Stimulated activated CD8-positive, alpha-beta memory T cell treated with anti-CD3 and anti-CD28 coated beads, Interleukin-7, amount 100 ng/mL, for 24 hours (primary cell): ENCODE measurements at places on chromosomes 5 and 9.

DNA sequence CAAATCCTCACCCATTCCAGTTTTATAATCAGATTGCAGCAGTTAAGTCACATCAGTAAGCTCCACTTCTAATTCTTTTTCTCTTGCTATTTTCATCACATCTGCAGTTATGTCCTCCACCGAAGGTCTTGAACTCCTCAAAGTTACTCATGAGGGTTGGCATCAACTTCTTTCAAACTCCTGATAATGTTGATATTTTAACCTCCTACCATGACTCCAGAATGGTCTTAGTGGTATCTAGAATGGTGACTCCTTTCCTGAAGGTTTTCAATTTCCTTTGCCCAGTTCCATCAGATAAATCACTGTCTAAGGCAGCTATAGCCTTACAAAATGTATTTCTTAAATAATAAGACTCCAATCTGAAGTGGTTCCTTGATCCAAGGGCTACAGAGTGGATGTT is 53.8 kb upstream of the EDIL3 start:
- no peak for DNase-seq

DNA sequence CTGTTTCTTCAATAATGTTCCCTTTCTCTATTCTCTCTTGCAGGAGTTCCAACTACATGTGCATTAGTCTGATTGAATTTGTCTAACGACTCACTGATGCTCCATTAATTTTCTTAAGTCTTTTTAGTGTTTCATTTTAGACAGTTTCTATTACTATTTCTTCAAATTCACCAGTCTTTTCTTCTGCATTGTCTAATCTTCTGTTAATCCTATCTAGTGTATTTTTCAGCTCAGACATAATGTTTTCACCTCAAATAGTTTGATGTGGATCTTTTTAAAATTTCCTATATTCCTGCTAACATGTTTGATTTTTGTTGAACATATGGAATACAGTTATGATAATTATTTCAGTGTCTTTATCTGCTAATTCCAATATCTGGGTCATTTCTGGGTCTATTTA is 21.7 kb upstream of the BICD2 start:
- no peak for DNase-seq

DNA sequence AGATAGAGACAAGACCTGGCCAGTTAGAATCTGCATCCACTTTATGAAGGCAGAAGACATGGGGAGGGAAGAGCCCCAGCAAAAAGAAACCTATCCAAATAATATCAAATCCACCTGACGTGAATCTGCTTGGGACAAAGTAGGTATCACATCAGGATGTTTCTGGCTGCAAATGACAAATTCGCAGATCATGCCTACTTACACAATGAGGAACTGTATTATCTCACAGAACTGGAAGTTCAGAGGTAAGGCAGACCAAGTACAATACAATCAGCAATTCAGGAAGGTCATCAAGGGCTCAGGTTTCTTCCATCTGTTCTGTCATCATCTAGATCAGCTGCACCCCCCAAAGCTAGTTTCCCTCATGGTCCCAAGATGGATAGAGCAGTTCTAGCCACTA is 13.2 kb upstream of the NR4A3 start:
- DNase-seq = no peak

DNA sequence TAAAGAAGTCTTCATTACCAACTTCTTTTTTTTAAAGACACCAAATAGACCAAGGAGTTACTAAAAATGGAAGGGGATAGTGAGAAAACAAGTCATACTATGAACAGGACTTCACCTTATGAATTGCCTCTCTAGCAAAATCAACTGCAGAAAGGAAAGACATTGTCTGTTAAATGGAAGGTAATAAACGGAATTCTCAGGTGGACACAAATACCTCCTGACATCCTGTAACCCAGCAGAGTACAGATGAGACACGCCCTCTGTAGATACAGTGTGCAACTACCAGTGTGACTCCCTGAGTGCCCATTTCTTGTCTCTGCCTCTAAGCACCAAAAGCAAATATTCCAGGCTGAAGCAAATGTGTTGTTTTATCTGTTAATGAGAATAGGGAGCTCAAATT is 12.2 kb upstream of the PLPP1 start:
- no peak for DNase-seq

GRCh38 chr5:170057311-170057710 is 48.4 kb upstream of the FOXI1 start:
- no peak for DNase-seq

- no peak for DNase-seq
These were observed 220.0 kb downstream of the SNCAIP start for GRCh38 chr5:122532035-122532434.

DNA sequence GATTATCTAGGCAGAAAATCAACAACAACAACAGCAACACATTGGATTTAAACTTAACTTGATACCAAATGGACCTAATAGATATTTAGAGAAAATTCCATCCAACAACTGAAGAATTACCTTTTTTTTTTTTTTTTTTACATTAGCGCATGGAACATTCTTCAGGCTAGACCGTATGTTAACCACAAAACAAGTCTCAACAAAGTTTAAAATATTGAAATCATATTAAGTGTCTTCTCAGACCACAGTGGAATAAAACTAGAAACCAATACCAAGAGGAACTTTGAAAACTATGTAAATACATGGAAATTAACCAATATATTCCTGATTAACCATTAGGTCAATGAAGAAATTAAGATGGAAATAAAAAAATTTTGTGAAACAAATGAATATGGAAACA is 315.8 kb downstream of the CSNK1G3 start:
- no peak for DNase-seq

- no peak for DNase-seq
These were observed 380.2 kb upstream of the ZNF462 start for GRCh38 chr9:106482733-106483132.

GRCh38 chr9:105254226-105254625 is 9.8 kb downstream of the SLC44A1 start:
- DNase-seq = no peak

- no peak for DNase-seq
These were observed 393.0 kb downstream of the TMEM167A start for GRCh38 chr5:82684165-82684564.

DNA sequence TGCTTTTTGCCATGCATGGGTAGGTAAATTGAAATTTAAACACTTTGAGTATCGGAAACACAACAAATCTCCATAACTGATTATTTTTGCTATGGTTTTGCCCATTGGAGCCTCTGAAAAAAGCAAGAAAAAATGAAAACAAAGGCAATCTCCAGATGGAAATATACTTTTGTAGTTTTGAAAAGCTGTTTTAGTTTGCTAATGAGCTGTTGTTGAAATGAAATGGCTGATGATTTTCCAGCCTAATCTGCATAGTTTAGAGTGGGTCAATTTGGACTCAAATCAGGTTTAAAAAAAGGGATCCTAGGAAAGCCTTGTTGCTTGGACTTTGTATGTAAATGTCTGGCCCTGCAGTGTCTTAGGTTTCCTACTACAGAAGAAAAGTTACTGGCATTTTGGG is 285.8 kb downstream of the CAAP1 start:
- DNase-seq = no peak

DNA sequence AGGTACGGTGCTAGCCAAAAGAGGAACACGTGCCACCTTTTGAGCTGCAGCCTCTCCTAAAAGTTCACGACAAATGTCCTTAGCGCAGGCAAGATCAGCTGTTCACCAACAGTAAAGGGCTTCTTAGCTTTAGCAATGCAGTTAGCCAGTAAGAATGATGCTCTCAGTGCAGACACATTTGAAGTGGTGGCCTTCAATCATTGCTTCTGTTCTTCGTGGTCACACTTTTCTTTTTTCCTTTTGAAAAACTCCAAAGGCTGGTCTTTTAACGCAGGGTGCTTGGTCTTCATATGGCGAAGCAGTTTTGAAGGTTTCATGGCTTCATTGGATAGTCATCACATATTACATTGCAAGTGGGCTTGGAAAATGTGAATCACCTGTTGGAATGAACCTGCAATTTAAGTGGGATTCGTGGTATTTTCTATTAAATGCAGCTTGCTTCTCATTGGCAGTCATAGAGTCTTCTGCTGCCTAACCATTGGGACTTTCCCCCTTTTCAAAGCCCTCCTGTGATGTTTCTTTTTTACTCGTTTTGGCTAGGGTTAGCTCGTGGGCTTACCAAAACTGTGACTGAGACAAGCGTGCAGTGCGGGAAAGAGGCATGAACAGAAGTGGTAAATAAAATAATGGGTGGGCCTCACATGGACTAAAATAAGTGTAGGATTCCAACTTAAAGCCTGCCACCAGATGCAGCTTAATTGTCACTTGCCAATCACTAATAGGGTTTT is 100.9 kb downstream of the MRPL36 start:
- DNase-seq = no peak

- DNase-seq = no peak
These were observed 79.1 kb upstream of the GPR151 start for GRCh38 chr5:146595088-146595487.

DNA sequence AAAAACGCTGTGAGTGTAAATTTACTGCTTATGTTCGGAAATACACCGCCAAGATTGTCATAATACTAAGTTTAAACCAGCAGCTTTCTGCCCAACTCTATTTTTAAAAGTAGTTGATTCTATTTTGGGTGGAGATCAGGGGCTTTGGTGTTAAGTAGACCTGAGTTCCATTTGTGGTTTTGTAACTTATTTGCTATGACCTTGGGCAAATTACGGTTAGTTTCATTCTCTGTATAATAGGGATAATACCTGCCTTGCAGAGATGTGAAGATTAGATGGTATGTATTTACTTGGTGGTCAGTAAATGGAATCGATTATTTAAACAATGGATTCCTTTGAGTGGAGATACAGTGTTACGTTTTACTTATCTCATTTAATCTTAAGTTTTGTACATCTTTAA is 1.6 kb downstream of the RAD23B start:
- no peak for DNase-seq

GRCh38 chr5:86880785-86881492 is 263.2 kb downstream of the COX7C start:
- no peak for DNase-seq

GRCh38 chr5:159263569-159263905 is 447 bp downstream of the UBLCP1 start:
- DNase-seq = no peak

DNA sequence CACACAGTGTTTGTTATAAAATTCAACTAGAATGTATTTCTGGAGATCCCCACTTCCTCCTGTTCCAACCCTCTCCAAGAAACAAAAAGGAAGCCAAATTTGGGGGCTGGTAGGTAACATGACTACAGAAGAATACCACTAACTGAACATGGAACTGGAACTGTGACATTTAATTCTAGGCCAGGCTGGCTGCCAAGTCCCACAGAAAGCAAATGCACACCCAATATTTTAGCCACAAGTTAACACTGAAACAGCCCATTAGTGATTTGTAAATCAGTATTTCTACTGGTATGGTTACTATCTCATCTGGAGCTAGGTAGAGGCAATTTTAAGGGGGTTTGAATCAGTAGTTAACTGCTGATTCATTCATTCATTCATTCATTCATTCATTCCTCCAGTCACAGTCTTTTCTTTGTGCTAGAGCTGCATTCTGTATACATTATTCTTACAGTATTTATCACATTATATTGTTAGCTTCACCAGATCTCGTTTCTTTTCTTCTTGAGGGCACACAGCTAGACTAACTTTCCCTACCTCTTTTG is 131.7 kb upstream of the GDNF start:
- no peak for DNase-seq

GRCh38 chr9:86413971-86414880 is 60.0 kb upstream of the TUT7 start:
- no peak for DNase-seq

GRCh38 chr9:26157411-26157810 is 479.2 kb upstream of the TUSC1 start:
- DNase-seq = no peak

- no peak for DNase-seq
These were observed 728.9 kb downstream of the MAT2B start for GRCh38 chr5:164234321-164234720.
